Activated CD4-positive, alpha-beta T cell treated with anti-CD3 and anti-CD28 coated beads, Interleukin-2, amount 10 ng/mL, durations not matched to agents 24 days and 14 days (primary cell): ENCODE measurements at places on chromosomes 12 and 14.

DNA sequence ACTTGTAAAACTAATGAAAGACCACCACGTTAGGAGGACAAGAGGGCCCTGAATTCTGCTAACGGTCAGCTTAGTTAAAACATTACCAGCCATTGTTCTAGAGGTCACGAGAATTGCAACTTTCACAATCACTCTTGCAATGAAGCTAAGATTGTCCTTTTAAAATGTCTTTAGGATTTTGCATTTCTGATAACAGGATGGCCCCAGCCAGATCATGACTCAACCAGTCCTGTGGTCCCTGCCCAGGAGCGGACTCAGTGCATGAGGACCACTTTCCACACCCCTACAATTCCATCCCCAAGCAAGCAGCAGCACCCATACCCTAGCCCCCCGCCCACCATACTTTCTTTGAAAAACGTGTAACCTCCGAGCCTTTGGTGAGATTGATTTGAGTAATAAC is 28.7 kb downstream of the HSP90AA1 start:
- no peak for DNase-seq

GRCh38 chr12:132253698-132254480 is 75.5 kb downstream of the GALNT9 start:
- DNase-seq, result no peak

DNA sequence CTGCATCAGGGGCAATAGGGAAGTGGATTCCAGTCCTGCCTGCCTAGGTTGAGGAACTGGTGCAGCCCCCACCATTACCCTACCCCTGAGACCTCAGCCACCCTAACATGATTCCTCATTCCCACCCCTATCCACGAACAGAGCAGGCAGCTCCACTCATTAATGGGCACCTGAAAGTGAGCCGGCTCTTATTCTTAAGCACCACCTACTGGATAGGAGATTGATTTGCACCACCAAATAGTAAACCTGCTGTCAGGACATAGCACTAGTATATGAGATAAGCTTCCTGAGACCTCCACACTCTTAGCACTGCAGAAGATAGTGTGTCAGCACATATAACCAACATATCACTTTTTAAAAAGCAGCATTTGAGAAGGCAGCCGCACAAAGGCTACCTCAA is 573.2 kb downstream of the SOX5 start:
- DNase-seq, result no peak

- no peak for DNase-seq
These were observed 33.8 kb downstream of the TECPR2 start for GRCh38 chr14:102396521-102396920.

DNA sequence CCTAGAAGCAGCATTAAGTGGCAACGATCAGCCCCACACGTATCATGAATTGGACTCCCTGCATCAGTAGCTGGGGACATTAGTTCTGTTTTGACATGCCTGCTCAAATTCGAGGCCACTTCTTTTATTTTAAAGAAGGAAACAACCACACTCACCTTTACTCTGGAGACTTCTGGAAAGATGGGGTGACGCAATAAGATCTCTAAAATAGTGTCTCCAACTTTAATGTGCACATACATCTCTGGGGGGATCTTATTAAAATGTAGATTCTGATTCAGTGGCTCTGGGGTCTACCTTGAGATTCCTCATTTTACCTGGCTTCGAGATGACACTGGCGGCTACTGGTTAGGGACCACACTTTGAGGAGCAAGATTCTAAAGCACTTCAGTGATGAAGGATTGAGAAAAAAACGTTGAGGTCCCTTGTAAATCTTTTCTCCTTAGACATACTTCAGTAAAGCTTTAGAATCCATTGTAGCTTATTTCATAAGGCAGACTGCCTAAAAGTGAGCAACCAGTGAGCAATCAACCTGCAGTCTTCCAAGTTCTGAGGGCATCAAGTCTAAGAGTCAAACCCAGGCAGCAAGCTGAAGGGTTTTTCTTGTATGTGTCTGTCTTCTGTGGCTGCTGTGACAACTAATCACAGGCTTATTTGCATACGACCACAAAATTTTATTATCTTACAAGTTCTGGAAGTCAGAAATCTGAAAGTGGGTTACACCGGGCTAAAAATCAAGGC is 718.6 kb upstream of the TBX3 start:
- no peak for DNase-seq

DNA sequence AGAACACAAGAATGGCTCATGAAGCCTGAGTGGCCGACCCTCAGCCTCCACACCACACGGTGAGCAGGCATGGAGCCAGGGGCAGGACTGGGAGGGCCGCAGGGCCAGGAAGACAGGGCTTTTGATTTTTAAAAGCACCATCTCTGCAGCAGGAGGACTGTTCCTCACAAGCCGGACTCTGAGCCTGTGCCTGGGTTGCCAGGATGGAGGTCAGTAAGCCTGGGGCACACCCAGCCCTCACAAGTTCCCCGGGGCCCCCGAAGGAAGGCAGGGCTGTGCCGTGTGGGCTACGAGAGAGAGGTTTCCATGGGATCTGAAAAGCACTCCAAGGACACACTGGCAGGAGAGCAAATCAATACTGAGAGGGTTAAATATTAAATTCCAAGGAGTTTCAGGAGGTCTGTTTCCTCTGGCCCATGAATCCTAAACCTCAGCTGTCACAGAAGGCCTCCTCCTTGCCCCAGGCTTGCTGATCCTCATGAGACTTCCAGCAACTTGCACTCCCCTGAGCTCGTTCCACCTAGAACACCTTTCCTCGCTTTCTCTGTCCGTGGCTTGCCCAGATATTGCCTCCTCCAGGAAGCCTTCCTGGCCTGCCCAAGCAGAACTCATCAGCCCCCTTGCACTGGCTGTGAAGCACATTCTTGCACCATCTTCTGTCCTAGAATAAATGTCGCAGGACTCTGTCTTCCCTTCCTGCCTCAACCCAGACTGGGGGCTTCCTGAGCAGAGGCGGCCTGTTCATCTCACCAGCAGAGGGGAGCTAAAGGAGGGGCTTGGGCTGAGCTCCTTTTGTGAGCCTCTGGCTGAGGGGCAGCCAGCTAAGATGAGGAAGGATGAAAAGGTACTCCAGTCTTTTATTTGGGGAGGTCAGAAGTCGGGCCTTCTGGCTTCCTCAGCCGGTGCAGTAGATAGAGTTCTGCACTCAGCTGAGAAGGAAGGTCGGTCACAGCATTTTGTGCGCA is 64.6 kb downstream of the CCDC88C start:
- no peak for DNase-seq

- DNase-seq, result no peak
These were observed 150.3 kb downstream of the FBXL14 start for GRCh38 chr12:1444142-1444516.

GRCh38 chr12:75599061-75599460 is 87.7 kb upstream of the KRR1 start:
- no peak for DNase-seq

GRCh38 chr12:104083769-104084475 is 19.6 kb downstream of the HCFC2 start:
- DNase-seq, result peak; percentile 52

DNA sequence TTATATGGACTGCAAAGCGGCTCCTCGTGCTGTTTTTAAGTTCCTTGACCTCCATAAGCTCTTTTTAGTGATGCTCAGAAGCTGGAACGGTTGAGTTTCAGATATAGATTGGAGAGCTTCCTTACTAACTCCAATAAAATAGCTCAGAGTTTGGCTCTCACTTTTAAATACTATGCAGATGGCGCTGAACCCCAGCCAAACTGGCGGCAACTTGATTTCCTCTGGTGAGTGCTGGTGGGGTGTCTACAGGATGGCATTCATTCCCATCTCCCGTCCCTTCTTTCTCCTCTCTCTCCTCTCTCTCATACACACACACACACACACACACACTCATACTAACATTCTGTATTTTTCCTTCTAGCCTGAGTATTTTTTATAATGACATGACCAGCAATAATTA is 346.3 kb downstream of the ETNK1 start:
- DNase-seq, result no peak

DNA sequence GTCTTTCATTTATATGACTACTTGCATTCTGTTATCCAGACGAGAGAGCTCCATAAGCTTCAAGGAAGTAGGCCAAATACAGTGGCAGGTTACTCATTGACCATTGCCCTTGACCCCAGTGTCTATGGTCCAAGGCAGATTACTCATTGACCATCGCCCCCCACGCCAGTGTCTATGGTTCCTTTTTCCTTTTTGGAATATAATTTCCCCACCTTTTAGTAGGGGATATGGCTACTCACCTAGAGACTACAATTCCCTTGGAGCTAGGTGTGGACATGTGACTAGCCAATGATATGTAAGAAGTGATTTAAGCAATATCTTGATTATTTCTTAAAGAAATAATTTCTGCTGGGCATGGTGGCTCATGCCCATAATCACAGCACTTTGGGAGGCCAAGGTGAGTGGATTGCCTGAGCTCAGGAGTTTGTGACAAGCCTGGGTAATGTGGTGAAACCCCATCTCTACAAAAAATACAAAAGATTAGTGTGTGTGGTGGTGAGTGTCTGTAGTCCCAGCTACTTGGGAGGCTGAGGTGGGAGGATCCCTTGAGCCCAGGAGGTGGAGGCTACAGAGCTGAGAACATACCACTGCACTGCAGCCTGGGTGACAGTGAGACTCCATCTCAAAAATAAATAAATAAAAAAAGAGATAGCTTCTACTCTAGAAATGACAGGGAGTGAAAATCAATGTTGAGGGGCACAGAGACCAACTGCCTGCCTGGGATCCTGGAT is 32.6 kb downstream of the SIX4 start:
- no peak for DNase-seq

DNA sequence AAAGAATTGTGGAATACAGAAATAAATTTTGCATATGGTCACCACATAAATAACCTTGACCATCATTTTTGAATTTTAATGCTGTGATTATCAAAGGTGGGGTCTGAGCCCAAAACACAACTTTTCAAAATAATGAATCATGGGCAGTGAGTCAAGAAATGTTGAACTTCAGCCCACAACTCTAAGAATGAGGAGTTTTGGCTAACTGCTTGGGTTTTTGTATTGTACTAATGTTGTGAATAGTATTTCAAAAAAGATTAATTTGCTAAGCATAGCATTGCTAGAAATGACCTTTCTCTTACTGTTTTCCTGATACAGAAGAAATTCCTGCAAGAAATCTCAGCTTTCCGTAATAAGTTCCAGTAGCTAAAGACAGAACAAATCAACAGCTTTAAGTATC is 24.4 kb upstream of the YARS2 start:
- DNase-seq, result no peak

DNA sequence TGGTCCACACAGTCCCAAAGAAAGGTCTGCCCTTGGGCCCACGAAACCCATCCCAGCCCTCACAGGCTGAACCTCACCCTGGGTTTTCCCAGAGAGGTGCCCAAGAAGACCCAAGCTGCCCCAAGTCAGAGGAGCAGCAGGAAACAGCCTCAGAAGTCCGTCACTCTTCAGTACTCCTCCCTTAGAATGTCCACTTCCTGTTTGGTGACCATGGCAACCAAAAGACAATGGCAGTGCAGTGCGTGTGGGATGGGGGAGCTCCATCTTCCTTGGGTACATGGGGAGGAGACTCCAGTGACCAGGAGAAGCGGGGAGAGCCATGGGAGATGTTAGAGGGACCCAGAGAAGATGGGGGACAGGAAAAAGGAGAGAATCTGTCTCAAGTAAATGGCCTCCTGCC is 11.3 kb downstream of the SELPLG start:
- peak; percentile 77 for DNase-seq

DNA sequence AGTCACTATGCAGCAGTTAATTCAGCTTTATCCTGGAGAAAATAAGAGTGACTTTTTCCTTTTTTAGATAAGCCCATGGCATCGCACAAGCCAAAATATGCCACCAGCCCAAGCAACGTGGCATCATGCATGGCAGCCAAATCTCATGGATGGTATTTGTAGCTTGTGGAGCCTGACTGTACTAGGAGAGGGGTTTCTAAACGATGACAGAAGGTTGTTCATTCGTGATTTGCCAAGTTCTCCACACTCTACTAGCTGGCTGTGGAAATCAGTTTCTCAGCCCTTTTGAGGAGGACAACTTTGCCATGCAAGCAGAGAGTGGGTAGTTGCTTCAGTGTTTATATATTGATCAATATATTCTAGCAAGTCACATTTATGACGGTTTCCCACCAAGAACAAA is 41.4 kb upstream of the ATXN2 start:
- DNase-seq, result no peak

- DNase-seq, result no peak
These were observed 5.2 kb upstream of the ITGA5 start for GRCh38 chr12:54424224-54424623.

DNA sequence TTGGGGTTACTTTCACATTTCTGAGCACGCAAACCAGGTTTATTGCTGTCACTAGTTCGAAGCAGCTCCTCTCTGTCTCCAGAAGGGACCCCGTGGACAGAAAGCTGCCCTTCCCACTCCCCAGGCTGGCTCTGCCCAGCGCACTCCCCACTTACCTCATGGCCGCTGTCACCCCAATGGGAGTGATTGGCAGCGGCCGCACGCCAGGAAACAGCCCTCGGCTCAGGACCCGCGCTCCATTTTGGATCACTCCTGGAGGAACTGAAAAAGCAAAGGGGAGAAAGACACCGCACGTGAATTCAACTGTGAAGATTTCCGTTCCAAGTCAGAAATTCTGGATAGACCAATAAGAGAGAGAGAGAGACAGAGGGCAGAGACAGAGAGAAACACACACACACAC is 236.5 kb downstream of the FOXN3 start:
- no peak for DNase-seq

DNA sequence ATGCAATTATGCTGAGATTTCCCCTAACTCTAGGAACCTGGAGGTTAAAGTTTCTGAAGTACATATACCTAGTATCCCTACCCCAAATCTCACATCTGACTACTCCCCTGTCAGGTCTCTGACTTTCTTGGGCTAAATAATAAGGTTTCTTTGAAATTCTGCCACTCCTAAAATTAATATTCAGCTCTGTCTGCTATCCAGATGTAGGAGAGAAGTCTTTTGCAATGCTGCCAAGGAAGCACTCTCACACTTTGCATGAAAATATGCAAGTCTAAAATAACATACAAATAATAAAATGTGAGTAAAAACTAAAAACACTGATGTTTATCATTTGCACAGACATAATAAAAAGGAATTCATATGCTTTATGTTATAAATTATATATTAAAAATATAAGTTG is 196.9 kb upstream of the LRFN5 start:
- no peak for DNase-seq

- DNase-seq, result no peak
These were observed 85.1 kb downstream of the DERA start for GRCh38 chr12:15996254-15996653.

DNA sequence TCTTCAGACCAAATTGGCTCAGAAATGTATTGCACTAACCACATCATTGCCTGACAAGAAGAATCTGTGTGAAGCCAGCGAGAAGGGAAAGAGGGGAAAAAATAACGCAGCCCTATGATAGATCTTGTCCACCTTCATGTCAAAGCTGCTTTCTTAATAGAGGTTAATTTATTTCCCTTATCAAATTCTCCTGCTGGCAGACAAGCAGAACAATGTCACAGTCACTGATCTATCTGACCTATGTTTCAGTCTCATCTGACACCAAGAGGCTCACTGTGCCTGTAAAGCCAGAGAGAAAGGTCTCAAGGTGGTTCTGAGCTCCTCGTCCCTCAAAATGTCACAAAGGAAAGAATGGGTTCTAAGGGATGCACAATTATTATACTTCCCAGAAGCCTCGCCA is 190.2 kb upstream of the NOS1 start:
- no peak for DNase-seq
